Inflammatory macrophage (primary cell): ENCODE measurements at places on chromosomes 6 and 20.

- DNase-seq = no peak
Measured at GRCh38 chr6:139114746-139115145, 20.1 kb upstream of the HECA start.

DNA sequence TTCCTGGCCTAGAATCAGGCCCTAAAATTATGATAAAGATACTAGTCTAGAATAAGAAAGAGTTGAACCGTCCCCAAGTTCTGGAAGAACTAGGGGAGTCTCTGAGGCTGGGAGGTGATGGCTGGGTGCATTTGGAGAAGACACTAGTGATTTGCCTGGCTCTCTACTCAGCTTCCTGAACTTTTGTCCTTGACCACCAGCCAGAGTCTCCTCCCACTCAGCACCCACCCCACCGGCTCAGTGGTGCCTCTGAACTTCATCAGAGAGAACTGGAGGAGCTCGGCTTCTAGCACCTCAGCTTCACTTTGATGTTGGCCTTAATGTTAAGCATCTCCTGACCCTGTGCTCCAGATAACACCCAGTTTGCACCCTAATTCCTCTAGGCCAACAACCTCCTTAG is 73.0 kb downstream of the PERP start:
- DNase-seq = no peak

GRCh38 chr6:148085631-148086331 is 256.9 kb upstream of the SASH1 start:
- DNase-seq = no peak

GRCh38 chr20:417801-418342 is 9.8 kb downstream of the RBCK1 start:
- no peak for DNase-seq

- no peak for DNase-seq
Measured at GRCh38 chr6:116877743-116878142, 701 bp downstream of the RFX6 start.
